ENCODE measurements at places on chromosomes 11 and 22.

DNA sequence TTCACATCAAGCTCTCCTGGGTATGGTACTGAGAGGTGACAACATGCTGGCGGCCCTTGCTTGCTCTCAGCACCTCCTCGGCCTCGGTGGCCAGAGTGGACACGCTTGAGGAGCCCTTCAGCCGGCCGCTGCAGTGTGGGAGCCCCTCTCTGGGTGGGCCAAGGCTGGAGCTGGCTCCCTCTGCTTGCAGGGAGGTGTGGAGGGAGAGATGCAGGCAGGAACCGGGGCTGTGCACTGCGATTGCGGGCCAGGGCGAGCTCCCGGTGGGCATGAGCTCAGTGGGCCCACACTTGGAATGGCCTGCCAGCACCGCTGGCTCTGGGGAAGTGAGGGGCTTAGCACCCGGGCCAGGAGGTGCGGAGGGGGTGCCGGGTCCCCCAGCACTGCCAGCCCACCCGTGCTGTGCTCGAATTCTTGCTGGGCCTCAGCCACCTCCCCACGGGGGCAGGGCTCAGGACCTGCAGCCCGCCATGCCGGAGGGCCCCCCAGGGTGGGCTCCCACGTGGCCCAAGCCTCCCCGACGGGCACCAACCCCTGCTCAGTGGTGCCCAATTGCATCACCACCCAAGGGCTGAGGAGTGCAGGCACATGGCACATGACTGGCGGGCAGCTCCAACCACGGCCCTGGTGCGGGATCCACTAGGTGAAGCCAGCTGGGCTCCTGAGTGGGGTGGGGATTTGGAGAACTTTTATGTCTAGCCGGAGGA is 106.2 kb downstream of the RAB38 start:
- DNase-seq = no peak

GRCh38 chr22:23820748-23821211 is 18.0 kb downstream of the DERL3 start:
- no peak for DNase-seq

DNA sequence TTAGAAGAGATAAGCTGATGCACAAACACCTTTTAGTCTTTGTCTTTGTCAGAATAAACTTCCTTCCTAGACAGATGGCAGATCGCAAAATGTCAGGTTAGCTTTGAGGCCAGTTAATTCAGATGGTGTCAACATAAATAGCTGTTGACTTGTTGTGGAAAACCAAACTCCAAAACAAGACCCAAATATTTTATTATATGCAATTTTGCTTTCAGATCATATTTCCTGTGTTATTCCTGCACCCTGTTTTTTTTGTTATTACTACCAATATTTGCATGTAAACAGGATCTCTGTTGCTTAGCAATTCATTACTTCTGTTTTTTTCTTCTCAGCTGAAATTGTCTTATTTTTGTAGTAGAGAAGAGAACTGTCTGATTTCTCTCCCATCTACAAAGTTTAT is 316.0 kb downstream of the ETS1 start:
- DNase-seq = no peak

DNA sequence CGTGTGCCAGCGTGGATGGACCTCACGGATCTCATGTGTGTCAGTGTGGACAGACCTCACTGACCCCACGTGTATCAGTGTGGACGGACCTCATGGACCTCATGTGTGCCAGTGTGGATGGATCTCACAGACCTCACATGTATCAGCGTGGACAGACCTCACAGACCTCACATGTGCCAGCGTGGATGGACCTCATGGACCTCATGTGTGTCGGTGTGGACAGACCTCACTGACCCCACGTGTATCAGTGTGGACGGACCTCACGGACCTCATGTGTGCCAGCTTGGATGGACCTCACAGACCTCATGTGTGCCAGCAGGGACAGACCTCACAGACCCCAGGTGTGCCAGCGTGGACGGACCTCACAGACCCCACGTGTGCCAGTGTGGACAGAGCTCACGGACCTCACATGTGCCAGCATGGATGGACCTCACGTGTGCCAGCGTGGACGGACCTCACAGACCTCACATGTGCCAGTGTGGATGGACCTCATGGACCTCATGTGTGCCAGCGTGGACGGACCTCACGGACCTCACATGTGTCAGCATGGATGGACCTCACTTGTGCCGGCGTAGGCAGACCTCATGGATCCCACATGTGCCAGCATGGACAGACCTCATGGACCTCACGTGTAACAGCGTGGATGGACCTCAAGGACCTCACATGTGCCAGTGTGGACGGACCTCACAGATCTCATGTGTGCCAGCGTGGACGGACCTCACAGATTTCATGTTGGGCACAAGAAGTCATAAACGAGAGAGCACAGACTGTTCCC is 18.2 kb downstream of the TTLL8 start:
- DNase-seq = no peak

- no peak for DNase-seq
Measured at GRCh38 chr11:134516529-134516928, 104.5 kb upstream of the B3GAT1 start.

DNA sequence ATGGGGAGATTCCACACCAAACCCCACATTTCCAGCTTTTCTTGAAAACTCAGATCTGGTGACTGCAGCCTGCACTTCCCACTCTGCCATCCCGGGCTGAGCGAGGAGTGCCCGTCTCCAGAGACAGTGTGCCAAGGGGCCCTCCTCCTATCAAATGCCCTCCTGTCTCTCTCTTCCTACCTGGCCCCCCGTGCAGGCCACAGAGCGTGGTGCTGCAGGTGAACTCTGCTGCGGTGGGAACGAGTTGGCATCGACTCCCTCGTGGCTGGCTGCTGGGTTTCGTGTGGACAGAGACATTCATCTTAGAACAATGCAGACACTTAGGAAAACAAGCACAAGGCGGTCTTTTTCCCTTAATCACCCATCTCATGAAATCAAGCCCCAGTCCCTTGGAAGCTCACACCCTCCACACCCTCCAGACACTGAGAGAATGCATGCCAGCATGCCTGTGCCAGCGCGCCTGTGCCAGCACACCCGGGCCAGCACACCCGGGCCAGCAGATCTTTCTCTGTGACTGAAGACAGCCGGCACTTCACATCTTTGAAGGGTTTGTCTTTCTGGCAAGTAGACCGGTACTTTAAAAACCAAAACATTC is 65.0 kb downstream of the PARVB start:
- no peak for DNase-seq

- DNase-seq = peak; percentile 11
Measured at GRCh38 chr22:26461188-26461810, 22.3 kb downstream of the HPS4 start.

DNA sequence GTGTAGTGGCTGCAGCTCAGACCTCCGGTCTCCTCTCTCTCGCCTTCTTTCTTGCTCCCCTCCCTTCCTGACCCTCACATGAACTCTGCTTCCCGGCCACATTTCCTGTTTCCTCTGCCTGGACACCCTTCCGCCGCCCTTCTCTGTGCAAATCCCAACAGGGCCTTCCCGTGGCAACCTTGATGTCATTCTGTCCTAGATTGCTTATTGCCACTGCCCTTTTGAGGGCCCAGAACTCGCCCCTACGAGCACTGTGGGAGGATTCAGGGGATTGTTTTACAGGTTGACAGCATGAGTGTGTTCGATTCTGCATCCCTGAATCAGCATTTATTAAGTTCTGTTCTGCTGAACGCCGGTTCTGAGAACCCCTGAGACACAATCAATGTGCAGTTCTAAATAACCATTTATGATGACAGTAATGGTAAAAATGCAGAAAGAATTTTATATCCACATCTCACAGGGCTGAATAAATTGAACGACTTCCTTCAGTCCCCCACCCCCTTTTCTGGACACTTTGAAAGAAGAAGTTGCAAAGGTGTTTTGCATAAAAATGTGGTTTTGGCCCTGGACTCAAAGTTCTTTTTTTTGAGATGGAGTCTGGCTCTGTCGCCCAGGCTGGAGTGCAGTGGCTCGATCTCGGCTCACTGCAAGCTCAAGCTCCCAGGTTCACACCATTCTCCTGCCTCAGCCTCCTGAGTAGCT is 6.4 kb downstream of the BATF2 start:
- no peak for DNase-seq

DNA sequence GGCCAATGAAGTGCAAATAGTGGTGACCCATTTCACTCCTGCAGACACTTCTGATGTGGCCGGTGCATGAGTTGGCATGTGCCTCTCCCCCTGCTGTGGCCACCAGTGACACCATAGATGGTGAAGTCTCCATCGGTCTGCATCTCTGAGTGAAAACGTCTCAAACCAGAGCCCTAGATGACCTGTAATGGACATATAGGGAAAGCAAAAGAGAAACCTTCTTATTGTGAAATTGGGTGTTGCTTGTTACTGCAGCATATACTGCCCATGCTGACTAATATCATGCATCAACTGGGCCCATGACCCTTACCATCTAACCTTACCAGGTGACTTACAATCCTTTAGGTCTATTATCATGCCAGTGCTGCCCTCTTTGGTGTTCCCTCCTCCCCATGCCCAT is 11.7 kb upstream of the VPS37C start:
- DNase-seq = no peak

DNA sequence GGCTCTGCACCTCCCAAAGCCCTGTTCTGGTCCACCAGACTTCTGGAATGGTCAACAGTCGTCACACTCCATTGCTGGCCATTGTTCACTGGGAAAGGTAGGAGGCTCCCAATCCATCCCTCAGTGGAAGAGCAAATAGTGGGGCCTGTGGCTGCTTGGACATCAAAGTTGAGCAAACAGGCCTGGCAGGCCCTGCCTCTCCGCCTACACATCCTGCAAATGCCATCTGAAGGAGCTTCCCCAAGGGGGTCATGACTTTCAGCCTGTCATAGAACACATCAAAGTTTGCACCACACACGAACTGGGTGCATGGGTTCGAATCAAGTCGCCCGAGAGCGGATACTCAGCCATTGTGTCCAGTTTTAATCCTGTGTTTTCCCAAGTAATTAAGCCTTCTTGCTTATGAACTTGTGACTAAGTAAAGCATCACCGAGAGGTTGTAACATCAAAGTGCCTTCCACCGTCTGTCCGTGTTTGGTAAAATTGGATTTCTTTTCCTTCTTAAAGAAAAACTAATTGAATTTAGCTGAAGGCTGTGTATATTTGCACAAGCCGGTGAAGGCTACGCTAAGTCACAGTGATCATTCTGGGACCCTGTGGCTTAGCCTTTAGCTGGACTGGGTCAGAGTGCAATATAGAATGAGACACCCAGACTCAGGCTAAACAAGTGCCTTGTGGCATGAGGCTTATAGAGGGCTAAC is 36.1 kb downstream of the CLPB start:
- DNase-seq = no peak

DNA sequence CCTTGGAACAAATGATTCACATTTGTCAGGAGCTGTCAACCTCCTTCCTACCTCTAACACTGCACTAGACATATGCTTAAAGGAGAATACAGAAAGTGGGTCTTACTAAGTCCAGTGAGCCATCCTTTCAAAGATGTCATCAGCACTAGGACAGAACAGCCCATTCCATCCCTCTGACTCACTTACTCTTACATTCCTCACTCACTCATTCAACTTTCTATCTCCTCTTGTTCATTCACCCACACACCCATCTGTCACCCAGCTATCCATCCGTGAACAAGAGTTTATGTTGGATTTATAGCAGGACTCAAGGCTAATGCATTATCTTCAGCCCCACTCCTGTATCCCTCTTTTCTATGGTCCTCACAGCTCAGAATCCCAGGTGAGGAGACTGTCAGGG is 9.1 kb downstream of the INSC start:
- DNase-seq = no peak

GRCh38 chr11:125071846-125072217 is 8.7 kb downstream of the SLC37A2 start:
- no peak for DNase-seq

DNA sequence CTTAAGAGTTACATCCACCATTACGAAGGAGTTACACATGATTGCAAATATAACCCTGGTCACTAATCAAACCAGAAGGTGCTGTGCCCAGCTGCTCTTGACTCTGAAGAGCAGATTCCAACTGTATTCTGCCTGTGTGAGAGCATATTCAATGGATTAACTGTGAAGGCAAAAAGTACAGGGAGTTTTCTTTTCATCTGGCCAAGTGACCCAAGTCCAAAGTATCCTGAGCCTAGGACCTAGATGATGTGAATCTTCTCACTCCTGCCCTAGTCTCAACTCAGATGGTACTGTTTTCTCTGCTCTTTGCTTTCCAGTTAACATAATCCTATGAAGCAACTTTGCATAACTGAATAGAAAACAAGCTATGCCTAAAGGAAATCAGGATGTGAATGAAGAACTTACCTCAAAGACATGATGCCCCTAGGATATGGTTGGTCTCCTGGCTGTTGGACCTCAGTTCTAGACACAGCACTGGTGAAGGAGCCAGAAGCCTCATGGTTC is 105.9 kb downstream of the C11orf58 start:
- DNase-seq = no peak

DNA sequence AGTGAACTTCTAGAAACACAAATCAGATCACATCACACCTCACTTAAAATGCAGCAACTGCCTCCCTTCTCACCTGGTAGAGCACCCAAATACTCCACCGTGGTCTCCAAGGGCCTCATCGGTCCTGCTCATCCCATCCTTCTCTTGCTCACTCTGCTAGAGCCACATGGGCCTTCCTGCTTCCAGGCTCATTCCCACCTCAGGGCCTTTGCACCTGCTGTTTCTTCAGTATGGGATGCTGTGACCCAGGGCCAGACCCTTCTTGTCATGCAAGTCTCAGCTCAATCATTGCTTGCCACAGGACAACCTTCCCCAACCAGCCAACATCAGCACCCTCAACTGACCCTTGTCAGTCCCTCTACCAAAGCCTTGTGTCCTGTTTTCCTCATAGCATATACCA is 124.9 kb downstream of the GALNT18 start:
- DNase-seq = no peak

DNA sequence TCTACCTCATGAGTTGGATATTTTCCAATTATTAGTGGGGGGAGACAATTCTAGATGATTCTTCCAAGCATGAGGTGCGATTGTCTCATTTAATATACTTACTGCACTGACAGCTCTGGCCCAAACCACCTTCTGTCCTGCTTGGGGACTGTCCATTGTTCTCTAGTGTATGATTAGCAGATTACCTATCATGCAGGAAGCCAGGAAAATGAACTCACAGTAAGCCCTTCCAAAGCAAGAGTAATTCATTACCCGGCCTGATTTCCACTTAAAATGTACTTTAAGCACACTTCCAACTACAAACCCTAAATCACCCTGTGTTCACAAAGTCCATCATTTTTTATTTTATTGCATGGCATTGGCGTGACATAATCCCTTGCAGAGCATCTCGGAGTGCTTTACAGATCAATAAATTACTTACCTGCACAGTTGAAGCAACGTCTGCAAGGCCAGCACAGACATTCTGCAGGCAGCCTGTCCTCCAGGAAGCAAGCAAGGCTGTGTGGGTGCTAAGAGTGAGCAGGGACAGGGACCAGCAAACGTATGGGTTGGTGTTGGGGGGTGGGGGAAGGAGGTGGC is 838.2 kb downstream of the NTM start:
- no peak for DNase-seq

DNA sequence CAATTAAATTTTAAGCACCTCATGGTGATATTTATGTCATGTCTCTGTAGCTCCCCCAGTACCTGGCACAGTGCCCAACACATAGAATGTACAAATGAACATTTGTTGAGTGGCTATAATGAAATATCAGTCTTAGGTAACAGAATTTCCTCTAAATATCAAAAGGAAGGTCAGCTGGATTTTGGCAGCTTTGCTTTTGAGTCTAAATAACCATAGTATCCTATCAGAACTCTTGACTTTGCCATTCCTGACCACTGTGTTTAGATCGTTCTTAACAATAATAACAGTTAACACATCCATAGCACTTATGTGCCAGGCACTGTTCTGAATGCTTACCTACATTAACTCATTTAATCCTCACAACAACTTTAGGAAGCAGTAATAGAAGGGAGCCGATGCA is 26.6 kb downstream of the TMEM123 start:
- no peak for DNase-seq

- no peak for DNase-seq
Measured at GRCh38 chr22:49307870-49308269, 519.8 kb downstream of the BRD1 start.

- DNase-seq = no peak
Measured at GRCh38 chr22:25816522-25817059, 74.6 kb downstream of the MYO18B start.

Data from NCI-H748 treated with DMSO at 0.1 percent for 48 hours (cell line).